ENCODE measurements at places on chromosomes 5 and 9.
A peak's percentile ranks its signal among the peaks of the same experiment; 100 is the strongest.

DNA sequence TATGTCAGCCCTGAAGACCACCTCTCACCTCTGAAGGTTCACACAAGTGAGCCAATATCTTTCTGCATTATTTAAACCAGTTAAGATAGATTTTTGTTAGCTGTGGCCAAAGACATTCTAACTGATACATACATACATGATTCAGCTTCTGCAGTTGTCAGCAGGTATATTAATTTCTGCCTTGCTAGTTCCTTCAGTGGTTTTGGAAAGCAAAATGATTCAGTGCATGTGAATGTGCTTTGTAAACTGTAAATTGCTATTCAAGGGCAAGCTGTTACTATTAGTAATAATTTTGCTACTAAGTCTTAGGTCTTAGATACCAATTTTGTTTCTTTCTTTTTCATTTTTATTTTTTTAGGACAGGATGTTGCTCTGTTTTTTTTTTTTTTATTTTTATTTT lies 89.2 kb upstream of the ERBIN start:
- peak; percentile 91 for DNase-seq

- DNase-seq: no peak
Measured at GRCh38 chr9:89793551-89793950, 188.7 kb downstream of the GADD45G start.

DNA sequence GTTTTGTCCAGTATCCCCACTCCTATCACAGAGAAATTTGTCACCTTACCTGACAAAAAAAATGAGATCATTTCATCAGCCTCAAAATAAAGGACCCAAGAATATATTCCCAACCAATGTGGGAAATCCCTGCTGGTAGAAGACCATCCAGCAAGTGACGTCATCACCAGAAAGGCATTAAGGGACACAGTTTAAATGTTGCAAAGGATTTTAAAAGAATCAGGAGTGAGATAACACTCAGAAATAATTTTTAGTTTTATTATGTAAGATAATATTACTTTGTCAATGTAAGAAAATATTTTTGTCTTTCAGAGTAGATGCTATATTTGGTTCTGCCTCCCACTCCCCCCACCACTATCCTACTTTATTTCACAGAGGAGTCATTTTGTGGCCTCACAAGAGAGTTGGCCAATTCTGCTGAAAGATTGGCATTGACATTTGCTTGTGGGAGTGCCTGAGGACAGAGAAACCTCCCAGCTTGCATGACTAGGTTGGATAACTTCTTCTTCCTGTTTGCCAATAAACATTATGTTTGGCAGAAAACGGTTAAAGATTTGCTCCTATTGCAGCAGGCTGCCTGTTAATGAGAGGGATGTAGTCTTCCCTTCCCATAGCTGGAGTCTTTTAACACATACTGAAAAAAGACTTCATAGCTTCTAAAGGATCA lies 288.6 kb upstream of the DAB2 start:
- peak; percentile 23 for DNase-seq

GRCh38 chr9:86700629-86701028 lies 246.7 kb downstream of the GAS1 start:
- peak; percentile 69 for DNase-seq

DNA sequence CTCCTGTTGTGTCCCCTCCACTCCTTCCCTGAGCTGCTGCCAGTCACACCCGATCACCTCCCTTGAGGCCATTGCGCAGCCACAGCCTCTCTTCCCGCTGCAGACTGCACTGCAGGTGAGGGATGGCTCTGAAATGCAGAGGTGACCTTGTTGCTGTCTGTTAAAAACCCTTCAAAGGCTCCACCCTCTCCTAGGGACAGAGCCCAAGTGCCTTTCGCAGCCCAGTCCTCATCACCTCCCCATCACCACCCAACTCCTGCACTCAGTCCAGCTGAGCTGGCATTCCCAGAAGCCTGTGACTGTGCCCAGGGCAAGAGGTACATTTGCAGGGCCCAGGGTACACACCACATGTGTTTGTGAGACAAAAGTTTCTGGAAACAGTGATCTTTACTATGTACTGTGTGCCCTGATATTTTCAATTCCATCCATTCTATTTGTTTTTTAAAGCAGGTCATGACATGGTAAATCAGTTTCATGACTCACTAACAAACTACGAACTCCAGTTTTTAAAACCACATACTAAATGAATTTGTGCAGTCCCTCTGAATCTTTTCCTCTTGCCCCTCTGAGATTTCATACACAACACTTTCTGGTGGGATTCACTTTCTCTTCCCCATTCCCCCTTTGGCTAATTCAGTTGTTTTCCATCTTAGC lies 73.0 kb upstream of the SPOCK1 start:
- peak; percentile 34 for DNase-seq

DNA sequence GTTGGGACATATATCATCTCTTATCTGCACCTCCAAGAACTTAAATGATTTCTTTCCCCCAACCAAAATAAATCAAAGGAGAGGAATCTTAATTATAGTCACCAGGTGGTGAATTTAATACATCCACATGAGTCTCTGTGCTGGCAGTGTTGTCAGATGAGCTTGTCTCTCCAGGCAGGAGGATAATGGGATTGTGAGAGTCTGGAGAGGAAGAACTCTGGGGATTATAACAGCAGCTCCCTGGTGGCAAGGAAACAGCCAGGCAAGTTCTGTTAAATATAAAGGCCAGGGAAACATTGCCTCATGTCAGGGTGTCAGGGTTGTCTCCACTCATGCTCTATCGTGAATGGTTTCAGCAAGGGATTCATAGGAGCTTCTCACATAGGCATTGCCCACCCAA lies 80.8 kb downstream of the TLR4 start:
- DNase-seq: no peak

DNA sequence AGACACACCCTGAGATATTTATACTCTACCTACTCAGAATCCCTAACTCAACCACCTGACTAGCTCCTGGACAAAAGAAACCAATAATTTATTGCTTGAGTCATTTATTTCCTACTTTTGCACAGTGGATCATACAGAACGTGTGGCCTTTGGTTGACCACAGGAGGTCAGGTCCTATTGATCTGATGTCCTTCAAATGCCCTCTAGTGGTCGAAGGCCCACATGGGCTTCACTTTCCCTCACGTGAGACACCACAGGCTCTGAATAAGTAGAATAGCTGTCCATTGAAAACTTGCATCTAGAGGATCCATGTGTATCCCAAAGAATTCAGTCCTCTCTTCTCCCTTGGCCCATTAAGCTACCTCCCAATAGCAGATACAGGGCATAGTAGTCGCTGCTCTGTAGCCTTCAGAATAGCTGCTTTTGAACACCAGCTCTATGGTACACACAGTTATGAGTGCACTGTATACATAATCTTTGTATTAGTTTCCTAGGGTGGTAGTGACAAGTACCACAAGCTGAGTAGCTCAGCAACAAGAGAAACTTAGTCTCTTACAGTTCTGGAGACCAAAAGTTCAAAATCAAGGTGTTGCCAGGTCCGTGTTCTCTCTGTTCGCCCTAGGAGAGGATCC lies 177.6 kb upstream of the SMARCA2 start:
- DNase-seq: peak; percentile 17

DNA sequence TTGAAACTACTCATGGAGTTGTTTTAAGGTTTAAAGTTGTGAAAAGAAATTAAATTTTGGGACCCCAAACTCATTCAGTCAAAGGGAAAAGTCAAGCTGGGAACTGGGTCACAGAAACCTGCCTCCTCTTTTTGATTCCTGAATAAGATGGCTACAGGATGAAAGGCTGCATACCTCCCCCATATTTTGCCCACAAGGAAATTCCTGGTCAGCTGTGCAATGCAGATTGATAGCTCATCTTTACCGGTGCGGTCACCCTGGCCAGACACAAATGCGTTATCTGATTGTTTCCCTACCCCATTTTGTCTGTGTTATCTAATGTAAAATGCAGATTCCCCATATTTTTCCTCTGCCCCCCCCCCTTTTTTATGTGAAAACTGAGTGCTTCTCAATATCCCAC lies 1.3 kb downstream of the HAVCR2 start:
- DNase-seq: peak; percentile 13

GRCh38 chr5:129743541-129744187 lies 4.2 kb upstream of the MINAR2 start:
- no peak for DNase-seq

- DNase-seq: no peak
Measured at GRCh38 chr5:133392448-133392847, 219.9 kb downstream of the FSTL4 start.

DNA sequence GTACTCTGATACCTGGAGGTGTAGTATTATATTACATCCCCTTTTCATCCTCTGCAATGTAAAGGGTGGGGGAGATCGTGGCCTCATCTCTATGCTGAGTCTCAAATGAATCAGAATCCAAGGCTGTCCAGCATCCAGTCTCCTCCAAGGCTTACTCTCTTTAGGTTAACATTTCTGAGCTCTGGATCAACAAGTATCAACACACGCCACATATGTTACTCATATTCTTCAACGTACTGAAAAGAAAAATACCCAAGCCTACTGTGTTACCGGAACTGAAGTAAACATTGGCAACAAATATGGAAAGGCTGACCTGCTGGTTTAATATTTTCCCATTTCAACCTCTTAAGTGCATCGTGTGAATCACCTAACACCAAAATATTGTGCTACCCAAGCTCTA lies 241.8 kb downstream of the GAS1 start:
- DNase-seq: peak; percentile 82

- DNase-seq: peak; percentile 53
Measured at GRCh38 chr5:170681013-170681433, 102.5 kb upstream of the GABRP start.

GRCh38 chr9:16258708-16259107 lies 611.8 kb downstream of the BNC2 start:
- DNase-seq: no peak

DNA sequence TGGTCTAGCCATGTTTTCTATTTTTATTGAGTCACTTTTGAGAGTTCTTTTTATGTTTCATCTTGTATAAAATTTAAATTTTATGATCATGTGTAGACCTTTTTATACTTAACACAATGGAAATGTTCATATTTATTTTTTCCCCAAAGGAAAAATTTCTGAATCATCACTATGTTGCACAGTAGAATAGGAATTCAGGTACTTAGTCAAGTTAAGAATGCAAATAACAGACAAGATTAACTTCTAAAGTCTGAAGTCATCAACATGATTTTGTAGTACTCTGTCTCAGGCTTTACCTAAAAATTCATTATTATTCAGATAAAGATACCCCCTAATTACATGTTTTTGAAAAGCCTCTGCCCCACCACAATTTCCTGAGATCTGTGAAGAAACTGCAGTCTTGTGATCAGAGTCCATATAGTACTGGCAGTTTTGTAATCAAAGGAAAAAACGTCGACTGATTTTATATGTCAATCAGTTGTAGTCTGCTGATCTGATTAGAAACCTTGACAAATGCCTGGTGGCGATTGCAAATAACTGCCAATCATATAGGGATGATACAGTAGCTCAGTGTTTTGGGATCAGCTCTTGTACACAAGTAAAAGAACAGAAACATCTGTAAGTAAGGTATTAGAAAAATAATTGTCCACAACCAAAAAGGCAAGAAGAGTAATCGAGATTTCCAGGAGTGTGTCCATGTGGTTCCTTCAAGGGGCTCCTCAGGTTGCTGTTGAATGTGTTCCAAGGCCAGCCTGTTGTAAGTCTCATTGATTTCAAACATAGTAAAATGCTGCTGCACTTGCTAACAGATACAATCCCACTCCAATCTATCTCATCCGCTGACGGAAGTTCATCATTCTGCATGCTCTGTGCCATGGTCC lies 352.4 kb downstream of the ARRDC3 start:
- DNase-seq: peak; percentile 13

DNA sequence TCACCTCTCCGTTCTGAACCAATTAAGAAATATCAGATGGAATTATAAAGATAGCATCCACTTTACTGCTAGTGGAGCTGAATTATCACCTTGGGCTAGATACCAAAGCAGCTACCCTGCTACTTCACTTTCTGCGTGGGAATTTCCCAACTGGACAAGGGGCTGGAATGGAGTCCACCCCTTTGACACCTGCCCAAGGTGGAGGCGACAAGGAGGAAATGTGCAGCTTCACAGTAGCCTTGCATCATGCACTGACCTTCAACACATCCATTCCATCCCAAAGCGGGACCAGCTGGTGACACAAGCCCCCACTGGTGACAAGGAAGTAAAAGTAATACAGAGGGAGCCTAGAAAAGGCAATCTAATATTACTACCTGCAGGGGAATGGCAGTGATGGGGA lies 30.7 kb downstream of the CTNND2 start:
- no peak for DNase-seq

DNA sequence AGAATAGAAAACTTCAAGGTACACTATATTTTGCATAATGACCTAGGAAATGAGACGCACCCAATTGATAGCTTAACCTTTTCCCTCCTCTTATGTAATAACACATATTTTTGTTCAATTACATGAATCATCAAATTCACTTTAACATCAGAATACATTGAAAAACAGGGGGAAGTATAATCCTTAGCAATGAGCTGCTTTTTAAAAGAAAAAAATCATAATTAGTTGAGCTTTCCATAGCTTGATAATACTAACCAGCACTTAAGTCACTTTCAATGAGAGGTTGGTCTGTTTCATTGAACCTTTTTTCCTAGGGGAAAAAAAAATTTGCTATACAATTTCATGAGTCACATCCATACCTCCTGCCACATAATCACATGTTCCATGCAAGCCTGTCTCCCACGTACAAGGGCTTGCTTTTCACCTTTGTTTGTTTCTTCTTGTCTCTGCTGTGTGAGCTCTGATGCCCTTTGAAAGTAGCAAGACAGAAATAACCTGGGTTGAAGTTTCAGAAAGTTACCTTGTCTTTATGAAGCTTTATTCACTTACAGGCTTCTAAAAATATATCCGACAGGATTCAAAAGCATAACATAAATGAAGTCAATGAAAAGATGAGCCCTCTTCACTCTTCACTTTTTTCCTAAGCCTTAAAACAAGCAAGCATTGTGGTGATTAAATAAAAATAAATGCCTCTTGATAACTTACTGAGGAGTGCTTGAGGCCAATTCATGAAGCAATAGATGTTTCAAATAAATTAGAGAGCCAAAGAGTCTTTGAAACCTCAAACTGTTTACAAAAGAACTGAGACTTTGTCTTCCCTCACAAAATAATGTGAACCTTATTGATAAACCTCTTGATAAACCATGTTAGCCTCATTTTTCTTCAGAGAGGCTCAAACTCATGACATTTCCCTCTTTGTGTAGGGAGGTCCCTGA lies 108.5 kb downstream of the FEM1C start:
- no peak for DNase-seq

DNA sequence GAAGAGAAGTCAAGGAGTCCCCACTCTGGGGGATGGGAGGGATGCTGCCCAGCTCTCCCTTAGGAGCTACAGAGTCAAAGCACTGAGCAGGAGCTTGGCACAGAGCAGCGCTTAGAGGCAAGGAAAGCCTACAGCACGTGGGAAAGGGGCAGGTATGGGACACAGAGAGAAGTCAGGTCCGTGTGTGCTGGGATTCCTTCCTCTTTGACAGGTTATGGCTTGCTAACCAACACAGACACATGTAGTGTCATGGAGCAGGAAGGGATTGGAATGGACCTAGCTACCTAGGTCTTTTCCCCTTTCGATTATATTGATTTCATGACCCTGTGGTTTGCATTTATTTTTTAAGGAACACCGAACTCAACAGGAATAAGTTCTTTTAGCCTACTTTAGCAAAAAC lies 208.5 kb upstream of the TUT7 start:
- no peak for DNase-seq

GRCh38 chr9:18208166-18209059 lies 265.5 kb upstream of the ADAMTSL1 start:
- peak; percentile 25 for DNase-seq
